DND-41 (cell line): ENCODE measurements at places on chromosomes 1 and 21.
A peak's percentile ranks its signal among the peaks of the same experiment; 100 is the strongest.

GRCh38 chr1:50419907-50420677, 3.2 kb downstream of the DMRTA2 start:
- H3K4me3 ChIP-seq, result no peak overlapping the region
- no peaks in the 10 kb centered on the region for H3K36me3 ChIP-seq
- no peaks in the 10 kb centered on the region for H3K4me1 ChIP-seq
- H3K27me3 ChIP-seq, result no peaks in the 10 kb centered on the region

GRCh38 chr21:42056468-42056867, 14.6 kb upstream of the UMODL1 start:
- DNase-seq, result no peak
- no peak overlapping the region for H3K4me3 ChIP-seq

- peaks cover 41% of the 10 kb centered on the region for H3K4me1 ChIP-seq
- peak overlapping the region; percentile 68 for H3K4me3 ChIP-seq
- peak; percentile 44 for DNase-seq
- H3K27ac ChIP-seq, result peak overlapping the region; percentile 87
- peaks cover 2% of the 10 kb centered on the region; the same call in 1 of the 2 replicates for H3K36me3 ChIP-seq
Measured at GRCh38 chr1:84078108-84078841, 65.8 kb upstream of the PRKACB start.

GRCh38 chr1:53337499-53337898, 9.6 kb upstream of the LRP8 start:
- H3K27ac ChIP-seq, result no peak overlapping the region
- no peaks in the 10 kb centered on the region for H3K27me3 ChIP-seq
- no peaks in the 10 kb centered on the region for H3K4me1 ChIP-seq
- H3K4me3 ChIP-seq, result no peak overlapping the region
- no peaks in the 10 kb centered on the region for H3K36me3 ChIP-seq

DNA sequence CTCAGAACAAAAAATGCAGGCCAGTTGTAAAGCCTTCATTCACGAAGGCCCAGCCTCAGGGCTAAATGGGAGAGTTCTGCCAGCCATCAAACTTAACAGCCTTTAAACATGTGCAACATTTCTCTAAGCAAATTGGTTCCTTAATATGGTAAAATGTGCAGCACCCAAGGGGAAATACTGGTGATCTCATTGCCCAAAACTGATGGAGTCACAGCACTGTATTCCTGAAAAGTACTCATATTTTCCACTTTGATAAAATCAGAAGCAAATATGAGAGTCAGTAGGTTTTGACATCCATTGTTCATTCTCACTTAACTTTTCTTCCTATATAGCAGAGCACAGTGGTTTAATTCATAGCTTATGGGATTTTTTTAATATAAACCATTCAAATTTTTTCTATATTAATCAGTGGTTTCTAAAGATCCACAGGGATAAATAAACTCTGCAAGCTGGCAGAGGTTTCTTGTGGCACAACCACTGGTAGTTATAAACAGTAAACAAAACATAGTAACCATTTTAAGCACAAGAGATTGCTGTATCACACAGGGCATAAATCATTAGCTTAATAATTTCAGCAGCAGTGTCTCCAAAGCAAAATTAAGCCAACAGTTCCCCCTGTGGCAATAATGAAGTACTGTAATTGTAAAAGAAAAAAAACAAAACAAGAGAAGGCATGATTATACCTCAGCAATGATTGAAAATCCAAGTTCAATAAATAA, 106.9 kb upstream of the LYPLAL1 start:
- no peak overlapping the region for H3K4me3 ChIP-seq
- no peak overlapping the region for H3K27ac ChIP-seq
- H3K27me3 ChIP-seq, result no peaks in the 10 kb centered on the region
- no peaks in the 10 kb centered on the region for H3K36me3 ChIP-seq

DNA sequence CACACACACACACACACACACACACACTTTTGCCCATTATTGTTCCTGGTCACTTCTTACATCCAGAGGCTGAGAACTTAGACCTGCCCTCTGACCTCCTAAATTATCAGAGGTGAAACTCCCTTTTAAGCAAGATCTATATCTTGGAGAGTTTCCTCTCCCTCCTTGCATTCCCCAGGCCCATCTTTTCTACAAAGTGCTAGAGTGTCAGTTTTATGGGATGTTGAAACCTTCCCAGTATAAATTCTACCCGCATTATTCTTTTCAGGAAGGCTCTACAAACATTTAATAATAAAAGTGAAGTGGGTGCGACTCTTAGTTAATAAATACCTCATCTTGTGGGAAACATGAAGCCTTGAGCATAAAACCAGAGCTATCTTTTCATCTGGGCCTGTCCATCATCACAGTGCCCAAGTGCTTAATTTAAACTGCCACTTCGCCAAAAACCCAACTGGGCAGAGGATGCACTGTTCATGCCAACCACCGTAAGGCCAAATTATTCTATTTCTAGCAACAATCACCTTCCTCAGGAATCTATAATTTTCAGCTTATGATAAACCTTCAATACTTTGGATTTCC, 458.2 kb upstream of the RUNX1 start:
- no peaks in the 10 kb centered on the region for H3K36me3 ChIP-seq
- no peaks in the 10 kb centered on the region for H3K27me3 ChIP-seq
- DNase-seq, result no peak

GRCh38 chr1:32883338-32884031, 2.8 kb upstream of the HPCA start:
- no peak for DNase-seq
- H3K27me3 ChIP-seq, result no peaks in the 10 kb centered on the region
- H3K36me3 ChIP-seq, result no peaks in the 10 kb centered on the region
- H3K4me1 ChIP-seq, result no peaks in the 10 kb centered on the region

DNA sequence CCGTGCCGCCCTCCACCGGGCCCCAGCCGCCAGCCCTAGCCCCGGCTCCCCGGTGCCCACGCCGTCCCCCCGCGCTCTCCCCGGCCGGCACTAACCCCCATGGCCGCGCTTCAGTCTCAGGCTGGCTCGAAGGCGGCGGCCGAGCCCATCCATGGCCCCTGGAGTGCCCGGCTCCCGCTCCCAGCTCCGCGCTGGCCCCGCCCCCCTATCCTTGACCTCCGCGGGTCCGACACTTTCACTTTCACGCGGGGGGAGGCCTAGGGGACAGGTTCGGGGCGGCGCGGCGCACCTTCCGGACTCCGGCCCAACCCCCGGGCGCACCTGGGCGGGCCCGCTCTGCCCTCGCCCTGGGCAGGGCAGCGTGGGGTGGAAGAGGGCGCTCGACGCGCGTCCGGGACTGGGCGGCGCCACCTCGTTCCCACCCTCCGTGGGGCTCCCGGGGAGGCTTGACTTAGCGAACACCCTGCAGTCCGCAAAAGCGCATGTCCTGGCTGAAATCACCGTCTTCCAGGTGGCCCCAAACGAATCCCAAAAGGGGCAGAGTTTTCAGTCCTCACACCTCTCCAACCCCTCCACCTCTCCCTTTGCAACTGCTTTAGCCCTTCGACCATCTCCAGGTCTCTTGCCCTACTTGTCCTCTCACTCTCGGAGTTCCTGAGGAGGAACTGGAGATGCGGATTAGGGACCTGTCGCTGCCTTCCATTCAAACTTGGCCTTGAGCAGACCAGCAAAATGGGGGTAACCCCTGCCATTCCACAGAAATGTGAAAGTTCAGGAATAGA, 3.9 kb upstream of the DENND2D start:
- peaks cover 97% of the 10 kb centered on the region for H3K4me1 ChIP-seq
- peak; percentile 20 for DNase-seq
- H3K4me3 ChIP-seq, result no peak overlapping the region
- H3K27ac ChIP-seq, result peak overlapping the region; percentile 83
- no peaks in the 10 kb centered on the region for H3K27me3 ChIP-seq
- peaks cover 9% of the 10 kb centered on the region; the same call in 1 of the 2 replicates for H3K36me3 ChIP-seq

GRCh38 chr1:243438815-243439214, 183.0 kb downstream of the SDCCAG8 start:
- H3K4me1 ChIP-seq, result no peaks in the 10 kb centered on the region
- no peaks in the 10 kb centered on the region for H3K27me3 ChIP-seq
- no peak overlapping the region for H3K4me3 ChIP-seq
- no peak for DNase-seq
- no peak overlapping the region for H3K27ac ChIP-seq

DNA sequence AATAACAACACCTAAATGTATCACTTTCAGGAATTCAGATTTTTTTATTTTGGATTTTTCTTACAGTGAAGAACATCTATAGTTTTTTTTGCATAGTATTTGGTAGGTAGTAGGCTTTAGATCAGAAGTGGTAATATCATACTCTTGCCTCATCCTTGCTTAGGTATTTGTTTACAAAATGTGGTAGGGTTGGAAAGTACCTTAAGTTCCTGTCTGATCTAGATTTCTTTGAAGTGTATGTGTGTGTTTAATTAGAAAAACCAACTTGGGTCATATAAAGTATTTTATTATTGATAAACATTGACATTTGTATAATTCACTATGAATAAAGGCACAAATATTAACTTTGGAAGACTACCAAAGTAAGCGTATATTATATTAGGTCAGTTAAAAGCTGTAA, 85.3 kb upstream of the GPR88 start:
- H3K4me1 ChIP-seq, result no peaks in the 10 kb centered on the region
- H3K4me3 ChIP-seq, result no peak overlapping the region
- no peak overlapping the region for H3K27ac ChIP-seq
- H3K27me3 ChIP-seq, result no peaks in the 10 kb centered on the region
- H3K36me3 ChIP-seq, result 0 out of 2 replicates have a peak, but pooled peaks cover 3% of the 10 kb centered on the region

- no peak overlapping the region for H3K27ac ChIP-seq
- DNase-seq, result peak; percentile 78
- no peak overlapping the region for H3K4me3 ChIP-seq
Measured at GRCh38 chr1:28115267-28115666, 26.9 kb upstream of the EYA3 start.

GRCh38 chr1:103180660-103181059, 72.3 kb upstream of the COL11A1 start:
- no peaks in the 10 kb centered on the region for H3K27me3 ChIP-seq
- DNase-seq, result no peak
- no peaks in the 10 kb centered on the region for H3K36me3 ChIP-seq
- H3K4me3 ChIP-seq, result no peak overlapping the region
- no peaks in the 10 kb centered on the region for H3K4me1 ChIP-seq
- no peak overlapping the region for H3K27ac ChIP-seq

- no peak overlapping the region for H3K27ac ChIP-seq
- H3K27me3 ChIP-seq, result no peaks in the 10 kb centered on the region
- no peak overlapping the region for H3K4me3 ChIP-seq
- no peaks in the 10 kb centered on the region for H3K4me1 ChIP-seq
- no peaks in the 10 kb centered on the region for H3K36me3 ChIP-seq
Measured at GRCh38 chr1:21313886-21314721, 23.8 kb upstream of the ECE1 start.

DNA sequence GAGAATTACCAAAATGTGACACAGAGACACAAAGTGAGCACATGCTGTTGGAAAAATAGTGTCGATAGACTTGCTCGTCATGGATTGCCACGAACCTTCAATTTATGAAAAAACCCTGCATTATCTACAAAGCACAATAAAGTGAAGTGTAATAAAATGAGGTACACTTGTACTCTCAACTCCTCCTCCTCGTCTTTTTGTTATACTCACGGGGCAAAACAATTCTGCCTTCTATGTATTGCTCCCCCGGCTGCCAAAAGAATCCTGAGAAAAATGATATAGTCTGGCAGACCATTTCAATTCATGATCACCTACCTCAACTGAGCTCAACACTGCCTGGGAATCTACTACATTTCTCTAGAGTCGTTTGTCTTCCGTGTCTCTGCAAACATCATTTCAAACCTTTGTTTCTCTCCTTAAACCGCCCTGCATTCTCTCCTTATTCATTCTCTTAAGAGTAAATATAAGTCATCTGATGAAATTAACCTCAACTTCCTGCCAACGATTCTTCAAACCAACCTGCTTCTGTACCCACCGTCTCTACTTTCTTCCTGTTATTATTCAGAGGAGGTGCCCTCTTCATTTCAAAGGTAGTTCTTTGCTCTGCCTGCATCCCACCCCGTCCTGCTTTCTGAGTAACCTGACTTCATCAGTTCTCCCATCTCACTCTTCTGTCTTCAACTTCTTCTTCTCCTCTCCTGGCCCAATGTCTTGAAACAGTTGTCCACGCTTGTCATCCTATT, 12.9 kb upstream of the IL19 start:
- peak overlapping the region; percentile 97 for H3K27ac ChIP-seq
- H3K4me1 ChIP-seq, result peaks cover 39% of the 10 kb centered on the region
- H3K27me3 ChIP-seq, result no peaks in the 10 kb centered on the region
- DNase-seq, result peak; percentile 71
- no peaks in the 10 kb centered on the region for H3K36me3 ChIP-seq
- H3K4me3 ChIP-seq, result peak overlapping the region; percentile 38

DNA sequence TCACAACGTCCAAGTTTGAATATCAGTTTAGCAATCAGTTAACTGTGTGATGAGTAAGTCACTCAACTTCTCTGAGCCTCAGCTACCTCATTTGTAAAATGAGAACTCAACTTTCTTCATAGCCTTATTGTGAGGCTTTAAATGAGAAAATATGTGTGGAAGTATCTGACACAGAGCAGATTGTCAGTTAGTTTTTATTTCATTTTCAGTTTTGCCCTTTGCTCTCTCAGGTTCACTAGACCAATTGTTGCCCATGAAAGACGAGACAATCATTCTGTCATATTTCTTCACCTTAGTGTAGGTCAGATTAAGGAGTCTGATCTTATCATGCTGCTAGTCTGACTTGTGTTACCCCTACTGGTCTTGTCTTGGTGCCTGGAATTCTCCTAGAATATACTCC, 232.8 kb upstream of the PTBP2 start:
- H3K27ac ChIP-seq, result no peak overlapping the region
- H3K36me3 ChIP-seq, result no peaks in the 10 kb centered on the region
- no peak for DNase-seq
- peaks cover 2% of the 10 kb centered on the region for H3K27me3 ChIP-seq

DNA sequence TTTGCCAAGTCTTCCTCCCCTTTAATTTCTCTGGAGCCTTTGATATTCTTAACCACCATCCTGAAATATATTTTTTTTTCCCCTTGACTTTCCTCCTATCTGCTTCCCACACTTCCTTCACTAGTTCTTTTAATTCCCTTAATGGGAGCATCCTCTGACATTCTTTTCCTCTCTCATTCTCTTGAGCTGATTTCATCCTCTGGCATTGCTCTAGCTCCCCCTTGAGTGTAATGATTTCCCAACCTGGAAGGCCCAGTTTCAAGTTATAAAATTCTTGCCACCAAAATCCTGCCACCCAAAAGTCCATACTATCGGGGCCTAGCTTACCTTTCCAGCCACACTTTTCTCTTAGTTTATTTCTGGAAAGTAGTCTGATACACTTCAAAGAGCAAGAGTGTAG, 39.5 kb upstream of the UBE2U start:
- H3K27me3 ChIP-seq, result peaks cover 3% of the 10 kb centered on the region
- H3K4me3 ChIP-seq, result no peak overlapping the region
- H3K27ac ChIP-seq, result no peak overlapping the region
- H3K36me3 ChIP-seq, result no peaks in the 10 kb centered on the region
- H3K4me1 ChIP-seq, result no peaks in the 10 kb centered on the region
